AG09309 (cell line): ENCODE measurements at places on chromosomes 1 and 21.
A peak's percentile ranks its signal among the peaks of the same experiment; 100 is the strongest.

DNA sequence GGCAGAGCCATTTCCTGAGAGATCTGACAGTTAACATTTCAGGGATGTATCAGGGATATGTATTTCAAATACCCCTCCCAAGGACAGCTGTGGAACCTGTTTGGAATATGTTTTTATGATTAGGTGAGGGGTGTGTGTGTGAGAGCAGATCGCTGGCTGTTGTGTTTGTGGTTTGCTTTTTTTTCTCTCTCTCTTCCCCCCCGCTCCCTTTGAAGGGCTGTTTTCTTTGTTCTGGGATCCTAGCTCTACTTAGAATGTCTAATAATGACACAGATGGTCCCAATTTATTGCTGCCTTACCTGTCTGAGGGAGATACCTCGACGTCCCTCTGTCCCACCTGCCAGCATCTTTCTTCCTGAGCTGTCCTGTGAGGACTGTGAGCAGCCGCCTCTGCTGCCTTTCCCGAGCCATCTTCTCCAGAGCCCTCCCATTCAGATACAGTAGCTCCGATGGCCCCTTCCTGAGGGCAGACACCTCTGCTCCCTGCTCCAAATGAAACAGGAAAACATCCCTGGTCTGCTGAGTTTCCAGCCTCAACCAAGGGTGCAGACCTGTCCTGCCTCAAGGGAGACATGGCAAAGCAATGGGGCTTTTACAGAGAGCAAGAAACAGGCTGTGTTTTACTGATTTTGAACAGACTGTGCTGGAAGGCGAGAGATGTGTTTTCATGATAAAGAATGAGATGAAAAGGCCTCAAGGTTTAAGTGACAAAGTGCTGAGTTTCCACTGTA lies 138.0 kb upstream of the TNR start:
- no peak for DNase-seq

GRCh38 chr1:161115132-161115711 lies 2.6 kb downstream of the PFDN2 start:
- DNase-seq, result peak; percentile 65

DNA sequence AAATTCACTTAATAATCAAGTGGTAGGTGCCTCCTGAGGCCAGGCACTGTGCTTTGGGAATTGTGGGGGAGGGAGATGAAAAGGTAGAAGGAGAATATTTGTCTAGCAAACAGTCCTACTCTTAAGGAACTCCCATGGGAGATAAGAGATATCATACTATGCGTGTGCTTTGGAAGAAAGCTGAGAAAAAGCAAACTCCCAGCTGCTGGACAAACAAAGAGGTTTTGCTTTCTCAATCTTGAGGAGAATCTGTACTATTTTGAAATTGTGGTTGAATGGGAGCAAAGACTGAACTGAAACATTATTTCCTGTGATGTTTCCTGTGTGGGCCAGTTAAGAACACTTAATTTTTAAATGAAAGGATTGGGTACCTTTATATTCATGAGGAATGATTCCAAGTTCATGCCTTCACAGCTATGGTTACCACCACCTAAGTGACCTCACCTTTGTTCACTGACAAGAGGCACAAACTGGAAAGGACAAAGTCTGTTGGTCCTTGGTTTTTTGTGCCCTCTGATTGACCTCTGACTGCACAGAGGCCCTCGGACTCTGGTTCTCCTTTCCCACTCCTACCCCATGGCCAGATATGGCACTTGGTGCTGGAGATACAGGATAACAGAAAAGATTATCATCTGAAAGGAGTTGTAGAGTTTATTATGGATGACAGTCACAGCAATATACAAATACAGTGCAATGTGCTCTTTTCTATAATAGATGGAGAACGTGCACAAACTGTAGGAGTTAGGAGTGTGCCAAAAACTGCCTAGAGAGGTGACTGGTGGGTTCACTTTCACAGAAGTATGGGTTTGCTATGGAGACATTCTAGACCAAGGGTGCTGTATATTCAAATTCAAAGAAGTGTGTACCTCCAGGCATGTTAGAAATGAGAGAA lies 1.6 kb downstream of the CD53 start:
- DNase-seq, result no peak

GRCh38 chr21:41627428-41627827 lies 119.5 kb upstream of the TMPRSS2 start:
- no peak for DNase-seq

DNA sequence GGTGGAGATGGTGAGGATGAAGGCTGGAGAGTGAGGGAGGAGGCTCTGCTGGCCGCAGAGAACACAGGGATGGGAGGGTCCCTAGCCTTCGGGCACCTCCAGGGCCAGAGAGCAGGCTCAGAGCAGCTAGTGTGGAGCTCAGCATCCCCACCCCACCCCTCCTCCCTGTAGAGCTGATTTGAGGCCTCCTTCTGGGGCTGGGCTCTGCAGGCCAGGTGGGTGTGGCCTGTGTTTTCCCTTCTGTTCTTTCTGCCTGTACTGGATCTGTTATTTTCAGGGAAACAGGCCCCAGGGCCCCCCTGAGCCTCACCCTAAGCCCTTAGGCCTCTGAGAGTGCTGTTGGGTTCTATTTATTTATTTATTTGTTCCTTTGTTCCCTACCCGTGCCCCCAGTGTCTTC lies 44.8 kb downstream of the TMCC2 start:
- no peak for DNase-seq

GRCh38 chr1:1990222-1990621 lies 13.4 kb downstream of the CFAP74 start:
- no peak for DNase-seq

DNA sequence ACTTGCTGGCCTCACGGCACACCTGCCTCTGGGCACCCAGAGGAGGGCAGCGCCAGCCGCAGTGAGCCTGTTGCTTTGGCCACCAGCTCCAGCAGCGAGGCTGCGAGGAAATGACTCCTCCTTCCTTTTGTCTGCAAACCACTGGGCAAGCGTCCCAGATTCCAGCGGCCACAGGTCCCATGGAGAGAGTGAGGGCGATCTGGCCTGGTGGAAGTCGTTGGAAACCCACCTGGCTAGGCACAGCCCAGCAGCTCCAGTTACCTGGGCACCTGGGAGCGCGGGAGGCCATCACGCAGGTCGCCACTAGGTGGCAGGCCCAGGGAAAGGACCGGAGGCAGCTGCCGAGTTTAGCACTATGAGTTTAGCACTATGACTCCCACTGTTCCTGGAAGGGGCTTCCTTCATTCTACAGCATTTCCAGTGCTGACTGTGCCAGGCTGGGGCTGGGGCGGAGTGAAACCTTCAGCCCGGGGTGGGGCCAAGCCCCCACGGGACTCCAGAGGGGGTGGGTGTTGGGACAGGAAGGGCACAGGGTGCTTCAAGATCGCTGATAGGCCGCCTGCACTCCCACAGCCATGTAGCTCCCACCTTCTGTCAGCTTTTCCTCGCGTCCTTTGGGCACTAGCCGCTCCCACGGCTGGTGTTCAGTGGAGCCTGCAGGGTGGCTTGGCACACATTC lies 1.1 kb upstream of the ESPN start:
- no peak for DNase-seq

DNA sequence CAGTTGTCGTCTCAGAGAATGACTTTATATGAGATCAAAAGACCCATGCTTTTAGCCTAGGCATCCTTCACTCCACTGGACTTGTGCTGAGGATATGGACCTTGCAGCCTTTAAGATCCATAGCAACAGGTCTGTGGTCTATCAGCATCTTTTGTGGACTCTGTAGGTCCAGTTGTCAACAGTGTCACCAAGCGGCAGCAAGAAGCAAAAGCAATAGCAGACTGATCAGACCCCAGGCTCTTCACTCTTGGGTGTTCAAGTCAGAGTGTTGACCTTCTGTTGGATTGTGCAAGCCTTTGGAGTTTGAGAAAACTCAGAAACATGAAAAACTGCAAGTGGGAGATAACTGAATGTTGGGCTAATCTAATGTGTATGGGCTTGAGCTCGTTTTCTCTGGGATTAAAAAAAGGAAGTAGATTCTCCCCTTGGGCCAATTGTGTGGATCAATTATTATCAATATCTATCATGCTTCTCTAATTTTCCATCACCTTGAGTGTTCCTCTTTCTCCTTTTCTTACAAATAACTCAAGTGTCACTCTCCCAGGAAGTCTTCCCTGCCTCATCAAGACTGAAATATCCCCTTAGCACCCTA lies 144.2 kb downstream of the LYPLAL1 start:
- DNase-seq, result no peak

DNA sequence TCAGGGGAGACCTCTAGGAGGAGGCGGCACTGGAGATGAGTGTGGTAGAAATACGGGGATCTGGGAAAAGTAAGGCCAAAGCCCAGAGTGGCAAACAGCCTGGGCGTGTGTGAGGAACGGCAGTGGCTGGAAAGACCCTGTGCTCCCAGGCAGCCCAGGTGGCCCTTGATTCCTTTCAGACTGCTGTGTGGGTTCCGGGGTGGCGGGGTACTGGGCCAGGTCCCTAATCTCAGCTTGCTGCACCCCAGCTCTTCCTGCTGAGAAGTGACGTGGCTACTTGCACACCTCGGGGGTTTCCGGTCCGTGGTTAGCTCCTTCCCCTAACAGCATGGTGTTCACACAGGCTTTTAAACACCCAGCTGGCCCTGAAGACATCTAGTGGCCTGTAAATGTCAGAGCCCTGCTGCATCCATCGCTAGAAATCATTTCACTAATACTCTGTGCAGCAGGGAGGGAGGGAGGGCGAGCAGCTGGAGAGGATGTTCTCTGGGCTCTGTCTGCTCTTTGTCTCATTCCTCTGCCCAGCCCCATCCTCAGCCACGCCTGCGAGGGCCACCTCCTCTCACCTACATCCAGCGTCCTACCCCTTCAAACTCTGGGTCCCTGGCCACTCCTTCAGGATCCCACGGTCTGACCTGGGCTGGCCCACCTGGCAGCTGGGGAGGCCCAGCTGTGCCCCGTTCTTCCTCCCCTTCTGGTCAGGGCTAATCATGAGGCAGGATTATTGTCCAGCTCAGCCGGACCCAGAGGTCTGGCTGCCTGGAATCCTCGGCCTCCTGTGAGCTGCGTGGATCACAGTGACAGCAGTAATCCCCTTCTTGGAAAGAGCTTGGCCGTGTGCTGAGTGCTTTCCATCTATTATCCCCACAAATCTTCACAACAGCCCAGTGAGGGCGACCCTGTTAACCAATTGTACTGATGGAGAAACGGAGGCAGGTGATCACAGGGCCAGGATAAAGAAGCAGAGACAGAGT lies 7.2 kb downstream of the ZDHHC18 start:
- no peak for DNase-seq

GRCh38 chr1:87938631-87939030 lies 610.0 kb downstream of the LMO4 start:
- no peak for DNase-seq

GRCh38 chr1:201528631-201529252 lies 10.2 kb upstream of the NAV1 start:
- DNase-seq, result no peak

DNA sequence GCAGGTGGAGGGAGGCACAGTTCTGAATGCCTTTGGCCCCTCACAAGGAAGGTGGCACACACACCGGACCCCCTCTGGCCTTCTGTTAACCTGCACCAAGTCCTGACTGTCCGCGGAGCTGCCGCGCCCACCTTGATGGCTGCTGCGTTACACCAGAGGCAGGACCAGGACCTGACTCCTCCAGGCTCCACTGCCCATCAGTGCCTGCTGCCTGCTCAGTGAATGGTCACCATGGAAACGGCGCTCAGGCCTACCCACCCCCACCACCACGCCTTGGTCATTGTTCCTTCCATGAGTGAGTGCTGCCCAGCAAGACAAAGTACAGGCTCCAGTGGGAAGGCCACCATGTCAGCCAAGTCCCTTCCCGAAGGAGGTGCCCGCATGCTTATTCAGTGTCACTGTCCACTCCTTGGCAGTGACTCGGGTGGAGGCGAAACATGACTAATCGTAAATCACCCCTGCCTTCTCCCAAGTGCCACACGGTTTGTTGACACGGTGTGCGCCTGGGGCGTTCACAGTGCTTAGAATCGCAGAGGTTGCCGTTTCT lies 57.3 kb downstream of the SLC37A1 start:
- DNase-seq, result no peak

GRCh38 chr1:89596698-89597097 lies 36.2 kb upstream of the LRRC8C start:
- no peak for DNase-seq

- DNase-seq, result no peak
Observed at GRCh38 chr21:42027822-42028765, 17.9 kb upstream of the ZBTB21 start.
